ENCODE measurements at places on chromosomes 5 and 9.

- peak overlapping the region; percentile 82 for H3K4me3 ChIP-seq
- H3K27me3 ChIP-seq: no peaks in the 10 kb centered on the region
- H3K36me3 ChIP-seq: no peaks in the 10 kb centered on the region
- H3K27ac ChIP-seq: peak overlapping the region; percentile 93
- DNase-seq: peak; percentile 55
- peaks cover 40% of the 10 kb centered on the region for H3K4me1 ChIP-seq
Observed at GRCh38 chr9:89606624-89607311, 2.0 kb downstream of the GADD45G start.

DNA sequence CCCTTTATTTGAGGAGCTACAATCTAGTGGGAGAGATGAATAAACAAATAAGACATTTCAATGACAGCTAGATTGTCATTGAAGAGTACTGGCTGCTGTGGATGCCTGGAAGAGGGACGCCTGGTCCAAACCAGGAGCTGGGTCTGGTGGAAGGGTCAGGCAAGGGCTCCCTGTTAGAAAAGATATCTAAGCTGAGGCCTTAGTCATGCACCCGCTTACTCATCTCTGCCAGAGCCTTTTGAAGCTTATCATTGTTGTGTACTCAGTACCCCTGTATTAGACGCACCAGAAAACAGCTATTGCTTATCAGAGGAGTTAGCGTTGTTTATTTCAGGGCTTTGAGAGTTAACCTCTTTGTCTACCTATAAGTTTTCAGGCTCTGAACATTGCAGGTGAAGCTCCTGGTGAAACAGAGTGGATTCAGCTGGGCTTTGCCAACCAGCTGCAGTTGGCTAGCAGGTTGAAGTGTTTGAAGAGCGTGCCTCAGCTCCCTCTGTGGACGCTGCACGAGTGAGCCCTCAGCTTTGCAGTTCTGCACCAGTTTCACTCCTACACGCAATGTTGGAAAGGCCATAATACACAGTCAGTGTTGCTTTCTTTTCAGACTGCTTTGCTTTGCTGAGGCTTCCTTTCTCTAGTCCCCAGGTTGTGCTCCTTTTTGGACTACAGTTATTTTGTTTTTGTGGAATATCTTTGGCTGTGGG is 5.6 kb upstream of the GPR151 start:
- no peaks in the 10 kb centered on the region for H3K27me3 ChIP-seq
- no peak overlapping the region for H3K4me3 ChIP-seq
- H3K4me1 ChIP-seq: no peaks in the 10 kb centered on the region
- no peak overlapping the region for H3K27ac ChIP-seq
- no peaks in the 10 kb centered on the region for H3K36me3 ChIP-seq

- H3K27me3 ChIP-seq: no peaks in the 10 kb centered on the region
- no peak for DNase-seq
- peaks cover 8% of the 10 kb centered on the region for H3K4me1 ChIP-seq
- H3K36me3 ChIP-seq: no peaks in the 10 kb centered on the region
Observed at GRCh38 chr5:143733665-143734455, 78.1 kb upstream of the HMHB1 start.

DNA sequence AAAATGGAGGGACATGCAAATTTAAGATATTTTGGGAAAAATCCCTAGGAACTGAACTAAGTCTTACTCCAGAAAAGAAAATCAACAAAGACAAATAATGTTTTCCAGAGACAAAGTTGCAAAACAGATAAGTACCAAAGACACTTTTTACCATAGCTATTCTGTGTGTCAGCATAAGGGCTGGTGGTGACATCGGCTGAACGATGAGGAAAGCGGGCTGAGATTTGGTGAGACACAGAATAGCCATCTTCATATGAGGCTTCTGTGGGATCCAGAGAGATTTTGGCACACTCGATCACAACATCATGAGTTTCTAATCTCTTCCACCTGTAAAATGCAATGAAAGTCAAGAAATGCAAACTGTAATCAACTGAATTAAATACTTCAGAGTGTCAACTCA is 32.3 kb downstream of the TSC1 start:
- no peak overlapping the region for H3K4me3 ChIP-seq
- DNase-seq: no peak
- peaks cover 12% of the 10 kb centered on the region for H3K36me3 ChIP-seq
- H3K4me1 ChIP-seq: no peaks in the 10 kb centered on the region

- H3K27ac ChIP-seq: no peak overlapping the region
- H3K4me3 ChIP-seq: no peak overlapping the region
- no peak for DNase-seq
- H3K27me3 ChIP-seq: no peaks in the 10 kb centered on the region
- H3K36me3 ChIP-seq: no peaks in the 10 kb centered on the region
Observed at GRCh38 chr9:101365181-101365580, 19.6 kb downstream of the BAAT start.

DNA sequence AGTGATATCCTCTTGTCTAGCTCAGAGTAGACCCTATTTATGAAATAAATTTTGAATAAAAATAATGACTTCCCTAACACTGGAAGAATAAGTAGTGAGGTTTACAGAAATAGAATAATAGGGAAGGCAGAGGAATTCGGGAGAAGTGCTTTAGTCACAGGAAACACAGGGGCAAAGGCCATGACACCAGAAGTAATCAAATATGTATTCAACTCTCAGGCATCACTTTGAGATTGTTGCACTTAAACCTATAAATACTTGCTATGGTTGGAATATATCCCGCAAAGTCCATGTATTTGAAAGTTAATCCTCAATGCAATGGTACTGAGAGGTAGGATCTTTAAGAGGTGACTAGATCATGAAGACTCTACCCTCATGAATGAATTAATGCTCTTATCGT is 166.8 kb downstream of the YIPF5 start:
- H3K27ac ChIP-seq: no peak overlapping the region
- H3K4me3 ChIP-seq: no peak overlapping the region
- no peak for DNase-seq
- H3K27me3 ChIP-seq: no peaks in the 10 kb centered on the region
- no peaks in the 10 kb centered on the region for H3K4me1 ChIP-seq
- H3K36me3 ChIP-seq: no peaks in the 10 kb centered on the region

DNA sequence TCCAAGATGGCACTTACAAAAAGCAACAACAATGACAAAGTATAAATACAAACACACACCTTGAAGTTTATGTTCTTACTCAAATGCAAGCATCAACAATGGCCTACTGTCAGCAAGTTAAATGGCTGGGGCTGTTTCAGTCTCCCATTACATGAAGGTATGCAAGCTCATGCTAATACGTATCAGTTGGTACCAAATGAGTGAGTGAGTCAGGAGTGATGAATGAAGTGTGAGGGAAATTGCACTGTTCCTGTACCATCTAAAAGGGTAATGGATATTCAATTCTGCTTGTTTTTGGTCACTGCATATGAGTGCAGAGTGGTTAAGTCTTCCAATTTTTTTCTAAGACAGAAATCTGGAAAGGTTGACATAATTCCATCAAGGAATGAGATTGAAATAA is 964.9 kb downstream of the MAT2B start:
- no peak overlapping the region for H3K27ac ChIP-seq
- no peak overlapping the region for H3K4me3 ChIP-seq

DNA sequence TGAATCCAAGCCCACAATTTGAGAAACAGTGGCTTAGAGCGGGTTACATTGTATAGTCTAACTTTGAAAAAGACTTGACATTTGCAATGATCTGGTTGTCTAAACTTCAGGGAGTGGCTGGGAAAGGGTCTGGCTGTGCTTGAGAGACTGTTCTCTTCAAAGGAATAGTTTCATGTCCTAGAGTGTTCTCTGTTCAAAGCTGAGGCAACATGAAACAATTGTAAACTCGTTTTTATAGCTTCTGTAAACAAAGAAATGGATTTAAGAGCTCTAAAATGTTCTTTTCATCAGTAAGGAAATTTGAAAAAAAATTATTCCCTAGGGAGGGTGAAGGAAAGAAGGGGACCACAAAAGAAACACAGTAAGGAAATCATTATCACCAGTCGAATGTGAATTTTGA is 41.6 kb downstream of the FOCAD start:
- no peak overlapping the region for H3K27ac ChIP-seq
- no peaks in the 10 kb centered on the region for H3K4me1 ChIP-seq
- H3K4me3 ChIP-seq: no peak overlapping the region
- H3K27me3 ChIP-seq: no peaks in the 10 kb centered on the region
- DNase-seq: no peak

DNA sequence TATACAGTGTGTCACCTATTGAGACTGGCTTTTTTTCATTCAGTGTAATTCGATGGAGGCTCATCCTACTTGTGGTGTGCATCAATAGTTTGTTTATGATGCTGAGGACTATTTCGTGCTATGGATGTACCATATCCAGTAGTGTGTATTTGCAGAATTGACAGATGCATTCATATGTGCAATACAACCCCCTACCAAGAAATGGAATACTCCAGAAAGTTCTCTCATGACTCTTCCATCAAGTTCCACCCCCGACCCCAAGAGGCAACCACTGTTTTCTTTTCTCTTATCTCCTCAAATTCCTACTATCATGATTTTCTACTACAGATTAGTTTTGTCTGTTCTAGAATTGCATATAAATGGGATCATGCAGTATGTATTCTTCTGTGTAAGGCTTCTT is 21.9 kb downstream of the FBXO10 start:
- peaks cover 19% of the 10 kb centered on the region for H3K4me1 ChIP-seq
- no peaks in the 10 kb centered on the region for H3K27me3 ChIP-seq
- DNase-seq: no peak
- H3K4me3 ChIP-seq: no peak overlapping the region

GRCh38 chr5:115758356-115758755 is 58.1 kb downstream of the CDO1 start:
- H3K4me1 ChIP-seq: no peaks in the 10 kb centered on the region
- H3K4me3 ChIP-seq: no peak overlapping the region
- H3K27me3 ChIP-seq: no peaks in the 10 kb centered on the region
- no peak overlapping the region for H3K27ac ChIP-seq

DNA sequence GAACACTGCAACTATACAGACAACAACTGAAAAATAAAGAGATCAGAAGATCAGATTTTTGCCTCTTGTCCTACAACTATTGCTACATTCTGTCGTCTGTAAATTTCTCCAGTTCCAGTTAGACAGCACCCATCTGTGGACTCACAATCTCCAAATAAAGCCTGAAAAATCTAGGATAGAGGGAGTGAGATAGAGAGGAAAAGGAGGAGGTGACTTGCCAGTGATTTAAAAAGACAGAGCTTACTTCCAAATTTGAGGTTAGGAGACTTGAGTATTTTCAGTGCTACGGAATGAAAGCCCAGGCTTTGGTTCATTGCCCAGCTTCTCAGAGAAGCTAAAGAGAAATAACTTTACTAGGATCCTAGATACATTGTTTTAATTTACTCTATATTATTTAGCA is 63.6 kb downstream of the PTCD2 start:
- no peaks in the 10 kb centered on the region for H3K36me3 ChIP-seq
- peaks cover 45% of the 10 kb centered on the region for H3K4me1 ChIP-seq
- no peak for DNase-seq

GRCh38 chr5:88694023-88694679 is 188.8 kb downstream of the MEF2C start:
- DNase-seq: no peak
- H3K4me1 ChIP-seq: peaks cover 20% of the 10 kb centered on the region
- H3K4me3 ChIP-seq: no peak overlapping the region
- no peak overlapping the region for H3K27ac ChIP-seq
- H3K36me3 ChIP-seq: no peaks in the 10 kb centered on the region

Data from psoas muscle (tissue), 8 donors.